Keratinocyte (primary cell): ENCODE measurements at places on chromosomes 5 and 9.

GRCh38 chr5:82142928-82143577 is 135.1 kb downstream of the RPS23 start:
- no peak for DNase-seq

DNA sequence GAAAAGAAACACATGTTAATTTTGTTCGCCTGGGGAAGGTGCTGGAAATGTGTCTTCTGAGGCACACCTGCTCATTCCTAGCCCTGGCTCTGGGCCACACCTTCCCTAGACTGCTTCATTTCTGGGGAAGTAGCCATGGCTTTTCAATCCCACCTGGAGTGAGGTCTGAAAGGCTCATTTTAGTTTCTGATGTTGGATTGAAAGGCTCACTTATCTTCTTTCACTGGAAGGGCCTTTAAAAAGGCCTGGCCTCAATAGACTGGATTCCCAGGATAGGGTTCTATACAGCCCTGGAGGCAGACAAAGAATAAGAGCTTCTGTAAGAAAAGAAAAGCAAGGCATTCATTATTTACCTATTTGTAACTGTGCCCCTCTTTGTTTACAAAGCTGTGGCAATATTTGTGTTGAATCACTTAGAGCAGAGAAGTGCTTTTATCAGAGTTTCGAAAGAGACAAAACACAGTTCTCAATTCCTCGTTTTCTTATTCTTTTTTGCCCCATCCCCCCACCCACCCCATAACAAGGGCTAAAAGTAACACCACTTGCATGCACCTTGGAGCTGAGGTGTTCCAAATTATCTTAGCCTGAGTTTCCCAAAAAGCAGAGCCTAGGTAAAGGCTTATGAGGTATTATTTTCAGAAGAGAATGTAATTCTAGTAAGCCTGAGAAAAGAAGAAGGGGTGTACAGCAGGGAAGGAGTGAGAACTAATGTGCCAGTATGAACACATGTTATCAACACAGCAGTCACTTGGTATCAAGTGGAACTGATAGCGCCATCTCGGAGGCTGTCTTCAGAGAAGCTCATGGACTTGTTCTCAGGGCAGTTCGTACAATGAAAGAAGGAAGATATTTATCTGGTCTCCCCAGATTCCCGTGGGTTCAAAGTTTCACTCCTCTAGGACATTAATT is 413.1 kb downstream of the KCTD16 start:
- no peak for DNase-seq

DNA sequence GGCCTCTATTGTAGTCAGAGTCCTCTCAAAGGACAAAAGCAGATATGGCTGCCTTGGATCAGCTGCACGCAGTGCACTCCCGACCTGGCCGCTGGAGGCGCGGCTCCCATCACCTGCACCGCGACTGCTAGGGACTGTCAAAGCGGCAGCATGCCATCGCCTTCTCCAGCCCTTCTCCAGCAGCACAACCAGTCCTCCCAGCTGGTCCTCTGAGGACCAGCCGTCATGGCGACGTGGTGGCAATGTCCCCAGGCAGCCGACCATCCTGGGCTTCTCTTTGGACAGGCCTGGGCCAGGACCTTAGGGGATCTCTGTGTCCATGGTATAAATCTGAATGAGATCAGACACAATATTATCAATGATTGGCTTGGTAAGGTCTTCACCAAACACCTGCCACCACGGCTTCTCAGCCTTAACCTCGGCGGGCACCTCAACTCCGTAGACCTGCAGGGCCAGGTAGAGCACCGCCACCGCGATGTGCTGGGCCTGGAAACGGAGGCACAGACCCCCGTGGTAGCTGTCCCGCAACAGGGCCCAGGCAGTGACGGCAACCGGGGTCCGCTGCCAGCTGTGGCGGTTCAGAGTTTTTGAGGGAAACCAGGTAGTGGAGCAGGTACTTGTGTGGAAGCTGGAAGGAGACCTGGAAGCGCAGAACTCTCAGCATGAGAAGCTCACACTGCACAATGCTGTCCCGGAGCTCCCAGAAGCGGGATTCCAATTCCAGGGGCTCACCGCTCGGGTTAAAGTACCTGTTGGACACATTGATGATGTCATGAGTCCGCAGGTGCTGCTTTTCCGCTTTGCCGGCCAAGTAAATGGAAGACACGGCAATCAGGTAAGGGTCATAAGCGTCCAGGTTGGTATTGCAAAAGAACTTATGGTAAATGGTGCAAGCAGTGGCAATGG is 8.5 kb downstream of the DUSP1 start:
- DNase-seq, result no peak

GRCh38 chr5:96838201-96839070 is 30.7 kb upstream of the ERAP1 start:
- no peak for DNase-seq

GRCh38 chr5:147902609-147903115 is 3.7 kb downstream of the C5orf46 start:
- no peak for DNase-seq

DNA sequence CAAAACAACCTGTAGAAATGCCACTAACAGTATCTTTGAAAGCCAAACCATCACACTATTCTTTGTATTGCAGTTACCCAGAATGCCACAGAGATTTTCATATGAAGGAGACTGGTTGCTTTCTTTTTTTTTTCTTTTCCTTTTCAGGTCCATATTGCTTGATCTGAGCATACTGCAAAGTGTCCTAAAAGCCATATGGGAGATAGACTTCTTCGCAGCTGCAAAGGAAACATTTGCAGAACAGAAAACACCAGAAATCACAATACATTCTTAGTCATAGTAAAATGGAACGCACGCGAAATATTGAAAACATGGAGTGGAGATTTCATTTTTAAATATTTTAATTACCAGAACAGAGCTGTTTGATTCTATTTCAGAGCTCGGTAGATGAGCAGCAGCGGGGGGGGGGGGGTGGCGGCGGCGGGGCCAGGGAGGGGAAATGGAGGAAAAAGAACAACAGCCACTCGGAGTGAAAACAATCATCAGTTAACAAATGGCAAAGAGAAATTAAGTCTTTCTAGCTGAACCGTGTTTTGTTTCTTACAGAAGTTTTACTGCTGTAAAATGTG is 284.1 kb downstream of the NFIB start:
- DNase-seq, result no peak

- DNase-seq, result no peak
Measured at GRCh38 chr9:31390403-31391025, 993.9 kb upstream of the ACO1 start.

- DNase-seq, result no peak
Measured at GRCh38 chr5:156824800-156825199, 25.3 kb upstream of the PPP1R2B start.

GRCh38 chr9:130992682-130993032 is 16.3 kb upstream of the LAMC3 start:
- no peak for DNase-seq

GRCh38 chr9:98807814-98808195 is 335 bp downstream of the GALNT12 start:
- DNase-seq, result no peak

- DNase-seq, result no peak
Measured at GRCh38 chr5:68839019-68839552, 254.7 kb upstream of the SLC30A5 start.

- no peak for DNase-seq
Measured at GRCh38 chr5:181170996-181171395, 23.6 kb downstream of the OR2V2 start.

- no peak for DNase-seq
Measured at GRCh38 chr5:10291692-10292339, 15.9 kb downstream of the CMBL start.

- DNase-seq, result no peak
Measured at GRCh38 chr9:127916720-127917581, at the start of gene ST6GALNAC4. Gene ST6GALNAC4, minus strand, starts transcription at chr9:127917041. Its CDS starts 622 bp downstream, at chr9:127916419.

DNA sequence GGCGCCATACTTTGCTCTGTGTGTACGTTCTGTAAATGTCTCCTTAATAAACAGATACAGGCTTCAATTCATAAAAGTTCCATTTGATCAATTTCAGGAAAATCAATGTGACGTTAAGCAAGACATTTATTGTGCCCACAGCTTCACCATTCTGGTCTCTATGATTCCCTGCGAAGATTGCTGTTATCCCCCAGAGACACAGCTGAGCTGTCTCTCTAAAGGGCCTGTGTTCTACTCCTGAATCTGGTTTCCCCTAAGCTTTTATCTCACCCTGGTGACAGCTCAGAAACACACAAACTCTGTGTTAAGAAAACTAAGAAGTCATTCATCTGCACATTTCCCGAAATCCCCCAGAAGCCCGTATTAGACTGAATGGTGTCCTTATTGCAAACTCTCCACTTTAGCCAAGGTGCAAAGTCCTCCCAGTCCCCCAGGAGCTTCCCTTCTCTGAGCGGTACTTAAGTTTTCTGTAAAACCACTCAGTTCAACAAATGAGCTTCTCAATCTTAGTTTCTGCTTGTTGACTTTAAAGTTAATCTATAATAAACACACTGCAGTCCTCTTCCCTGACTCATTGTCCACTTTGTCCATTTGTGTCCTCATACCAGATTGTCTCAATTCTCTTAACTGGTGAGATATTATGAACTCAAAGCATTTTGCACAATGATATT is 1.4 kb upstream of the C5orf15 start:
- no peak for DNase-seq

GRCh38 chr9:137703842-137704508 is 85.2 kb downstream of the EHMT1 start:
- no peak for DNase-seq

DNA sequence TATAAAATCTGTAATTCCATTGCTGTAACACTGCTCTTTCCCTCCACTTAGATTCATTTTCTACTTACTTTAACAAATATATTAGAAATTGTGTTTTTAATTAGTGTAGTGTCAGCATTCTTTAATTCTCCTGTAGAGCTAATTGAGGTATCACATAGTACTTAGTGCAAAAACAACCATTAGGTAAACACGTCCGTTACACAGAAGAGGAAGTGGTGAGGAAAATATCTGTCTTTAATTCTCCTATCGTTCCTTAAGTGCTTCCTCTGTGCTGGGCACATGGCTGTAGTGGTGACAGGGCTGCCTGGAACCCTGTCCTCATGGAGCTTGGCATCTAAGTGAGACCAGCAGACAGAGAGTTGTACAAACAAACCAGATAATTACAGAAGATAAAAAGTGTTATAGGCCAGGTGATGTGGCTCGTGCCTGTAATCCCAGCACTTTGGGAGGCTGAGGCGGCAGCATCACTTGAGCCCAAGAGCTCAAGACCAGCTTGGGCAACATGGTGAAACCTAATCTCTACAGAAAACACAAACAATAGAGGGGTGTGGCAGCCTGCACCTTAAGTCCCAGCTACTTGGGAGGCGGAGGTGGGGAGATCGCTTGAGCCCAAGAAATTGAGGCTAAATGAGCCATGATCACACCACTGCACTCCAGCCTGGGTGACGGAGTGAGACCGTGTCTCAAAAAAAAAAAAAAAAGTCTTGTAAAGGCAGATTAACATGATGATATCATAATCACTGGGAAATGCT is 36.4 kb downstream of the PARP8 start:
- no peak for DNase-seq

DNA sequence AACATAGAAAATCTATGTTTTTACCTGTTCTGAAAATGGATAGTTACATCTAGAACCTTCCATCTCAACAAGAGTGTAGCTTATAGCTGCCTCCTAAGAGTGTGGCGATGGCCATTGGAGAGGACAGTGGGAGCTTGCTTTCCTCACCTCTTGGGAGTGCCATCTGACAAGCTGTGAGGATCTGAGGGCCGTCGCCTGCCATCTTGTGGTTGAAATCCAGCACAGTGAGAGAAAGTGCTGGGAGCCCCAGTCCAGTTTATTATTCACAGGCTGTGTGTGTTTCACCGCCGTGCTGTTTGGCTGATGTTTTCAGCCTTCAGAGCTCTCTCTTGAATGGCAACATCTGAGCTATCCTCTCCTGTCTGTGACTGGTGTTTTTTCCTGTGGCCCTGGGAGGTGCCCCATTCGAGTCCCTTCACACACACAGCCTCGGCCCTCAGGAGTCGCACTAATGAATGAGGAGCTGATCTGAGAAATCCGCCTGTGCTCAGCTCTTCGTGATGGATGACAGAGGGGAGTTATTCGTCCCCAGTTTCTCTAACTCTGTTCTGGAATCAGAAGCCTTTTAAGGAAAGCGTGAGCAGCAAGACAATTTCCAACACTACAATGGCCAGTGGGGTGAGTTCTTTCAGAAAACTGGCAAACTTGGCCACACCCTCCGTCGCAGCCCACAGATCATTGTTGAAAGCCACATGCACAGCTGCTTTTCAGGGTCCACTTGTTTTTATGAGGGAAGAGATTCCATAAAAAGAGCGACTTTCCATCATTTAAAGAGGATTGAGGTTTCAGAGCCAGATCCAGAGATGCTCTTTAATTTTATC is 170.3 kb downstream of the PDZD2 start:
- no peak for DNase-seq

GRCh38 chr9:8888591-8888990 is 1089.0 kb upstream of the DMAC1 start:
- DNase-seq, result no peak

DNA sequence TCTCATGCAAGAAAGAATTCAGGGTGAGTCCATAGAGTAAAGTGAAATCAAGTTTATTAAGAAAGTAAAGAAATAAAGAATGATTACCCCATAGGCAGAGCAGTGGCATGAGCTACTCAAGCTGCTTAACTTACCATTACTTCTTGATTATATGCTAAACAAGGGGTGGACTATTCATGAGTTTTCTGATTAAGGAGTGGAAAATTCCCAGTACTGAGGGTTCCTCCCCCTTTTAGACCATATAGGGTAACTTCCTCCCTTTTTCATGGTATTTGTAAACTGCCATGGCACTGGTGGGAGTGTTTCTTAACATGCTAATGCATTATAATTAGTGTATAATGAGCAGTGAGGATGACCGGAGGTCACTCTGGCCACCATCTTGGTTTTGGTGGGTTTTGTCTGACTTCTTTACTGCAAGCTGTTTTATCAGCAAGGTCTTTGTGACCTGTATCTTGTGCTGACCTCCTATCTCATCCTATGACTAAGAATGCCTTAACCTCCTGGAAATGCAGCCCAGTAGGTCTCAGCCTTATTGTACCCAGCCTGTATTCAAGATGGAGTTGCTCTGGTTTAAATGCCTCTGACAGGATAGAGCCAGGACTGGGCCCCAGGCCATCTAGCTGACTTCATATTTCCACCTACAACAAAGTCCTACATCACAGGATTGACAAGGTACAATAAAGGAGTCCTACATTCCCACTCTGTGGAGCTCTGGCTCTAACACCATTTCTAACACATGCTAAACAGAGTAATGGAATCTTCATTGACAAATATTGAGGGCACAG is 186.7 kb downstream of the NXNL2 start:
- DNase-seq, result no peak

- no peak for DNase-seq
Measured at GRCh38 chr5:145922059-145922458, 14.3 kb upstream of the SH3RF2 start.

GRCh38 chr5:102090770-102091169 is 205.3 kb downstream of the SLCO4C1 start:
- DNase-seq, result no peak

- no peak for DNase-seq
Measured at GRCh38 chr5:3530251-3530650, 65.4 kb upstream of the IRX1 start.
